ENCODE measurements at places on chromosomes 3 and 15.

DNA sequence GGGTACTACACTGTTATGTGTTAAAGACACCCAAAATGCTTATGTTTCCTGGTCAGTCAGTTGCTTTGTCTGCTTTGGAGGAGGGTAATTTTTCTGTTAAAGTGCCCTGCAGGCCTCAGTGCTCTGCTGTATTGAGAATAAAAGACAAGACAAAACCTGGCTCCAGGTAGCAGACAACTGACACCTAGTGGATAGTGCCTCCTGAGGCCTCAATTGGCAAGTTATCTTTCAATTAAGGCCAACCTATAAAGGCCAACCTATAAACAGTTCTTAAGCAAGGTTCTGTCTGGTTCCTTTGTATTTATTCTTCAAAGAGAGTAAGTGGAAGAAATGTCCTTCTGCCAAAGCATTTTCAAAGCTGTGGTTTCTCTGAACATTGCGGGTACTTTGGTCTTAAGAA lies 773.8 kb downstream of the MECOM start:
- H3K36me3 ChIP-seq: peaks cover 2% of the 10 kb centered on the region
- no peak for DNase-seq
- H3K27me3 ChIP-seq: no peaks in the 10 kb centered on the region
- no peak overlapping the region for H3K4me3 ChIP-seq

- H3K27ac ChIP-seq: no peak overlapping the region
- no peaks in the 10 kb centered on the region for H3K36me3 ChIP-seq
- peaks cover 6% of the 10 kb centered on the region for H3K4me1 ChIP-seq
- H3K27me3 ChIP-seq: peaks cover 16% of the 10 kb centered on the region
- H3K4me3 ChIP-seq: no peak overlapping the region
- no peak for DNase-seq
These were observed 32.2 kb upstream of the LACTB start for GRCh38 chr15:63089260-63090043.

DNA sequence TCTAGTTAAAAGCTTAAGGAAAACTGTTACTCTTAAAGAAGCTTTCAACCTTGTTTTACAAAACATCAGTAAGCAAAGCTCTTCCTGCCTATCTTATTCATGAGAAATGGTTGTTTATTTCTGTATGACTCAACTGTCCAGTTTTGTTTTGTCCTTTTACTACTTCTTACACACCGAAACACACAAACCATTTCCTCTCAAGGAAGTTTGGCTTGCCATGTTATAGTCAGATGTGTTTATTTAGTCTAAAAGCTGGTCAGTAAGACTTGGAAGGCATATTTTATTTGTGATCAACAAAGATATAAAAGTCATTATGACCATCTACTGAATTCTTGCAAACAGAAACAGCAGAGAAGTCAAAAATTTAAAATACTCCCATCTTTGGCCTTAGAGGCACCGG lies 53.2 kb upstream of the RBSN start:
- no peaks in the 10 kb centered on the region for H3K4me1 ChIP-seq
- no peak overlapping the region for H3K4me3 ChIP-seq
- peaks cover 5% of the 10 kb centered on the region for H3K36me3 ChIP-seq
- DNase-seq: no peak

- no peak overlapping the region for H3K27ac ChIP-seq
- no peak overlapping the region for H3K4me3 ChIP-seq
- no peaks in the 10 kb centered on the region for H3K36me3 ChIP-seq
- no peaks in the 10 kb centered on the region for H3K4me1 ChIP-seq
These were observed 117.0 kb upstream of the ARL6 start for GRCh38 chr3:97647441-97647982.

- no peaks in the 10 kb centered on the region for H3K4me1 ChIP-seq
- H3K27ac ChIP-seq: no peak overlapping the region
- H3K4me3 ChIP-seq: no peak overlapping the region
- no peaks in the 10 kb centered on the region for H3K27me3 ChIP-seq
- no peak for DNase-seq
These were observed 94.1 kb downstream of the PYDC2 start for GRCh38 chr3:191555037-191555436.

DNA sequence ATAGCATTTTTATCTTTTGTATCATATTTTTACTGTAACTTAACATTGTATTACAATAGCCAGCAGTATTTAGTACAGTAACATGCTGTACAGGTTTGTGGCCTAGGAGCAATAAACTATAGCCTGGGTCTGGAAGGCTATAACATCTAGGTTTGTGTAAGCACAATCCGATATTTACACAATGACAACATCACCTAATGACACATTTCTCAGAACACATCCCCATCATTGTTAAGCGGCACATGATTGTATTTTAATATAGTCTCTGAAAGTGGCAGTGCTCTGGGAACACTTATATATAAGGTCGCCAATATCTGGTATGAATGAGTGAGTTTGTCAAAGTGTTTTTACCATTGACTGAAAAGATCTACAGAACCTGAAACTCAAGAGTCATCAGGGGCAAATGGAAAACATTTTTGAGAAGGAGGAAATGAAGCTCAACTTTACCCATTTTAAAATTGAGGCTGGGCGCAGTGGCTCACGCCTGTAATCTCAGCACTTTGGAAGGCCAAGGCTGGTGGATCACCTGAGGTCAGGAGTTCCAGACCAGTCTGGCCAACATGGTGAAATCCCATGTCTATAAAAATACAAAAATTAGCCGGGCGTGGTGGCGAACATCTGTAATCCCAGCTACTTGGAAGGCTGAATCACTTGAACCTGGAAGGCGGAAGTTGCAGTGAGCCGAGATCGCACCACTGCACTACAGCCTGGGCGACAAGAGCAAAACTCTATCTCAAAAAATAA lies 38.8 kb upstream of the TNFSF10 start:
- peak overlapping the region; percentile 93 for H3K27ac ChIP-seq
- no peaks in the 10 kb centered on the region for H3K27me3 ChIP-seq
- no peaks in the 10 kb centered on the region for H3K36me3 ChIP-seq
- peak overlapping the region; percentile 85 for H3K4me3 ChIP-seq
- DNase-seq: no peak

GRCh38 chr3:37190667-37191066 lies 16.3 kb upstream of the LRRFIP2 start:
- DNase-seq: no peak
- no peaks in the 10 kb centered on the region for H3K4me1 ChIP-seq
- H3K4me3 ChIP-seq: no peak overlapping the region
- H3K27ac ChIP-seq: no peak overlapping the region
- H3K27me3 ChIP-seq: no peaks in the 10 kb centered on the region

GRCh38 chr3:171526869-171527268 lies 66.7 kb upstream of the TNIK start:
- peaks cover 8% of the 10 kb centered on the region for H3K4me1 ChIP-seq
- no peak overlapping the region for H3K4me3 ChIP-seq
- H3K36me3 ChIP-seq: no peaks in the 10 kb centered on the region
- no peak overlapping the region for H3K27ac ChIP-seq
- no peak for DNase-seq

DNA sequence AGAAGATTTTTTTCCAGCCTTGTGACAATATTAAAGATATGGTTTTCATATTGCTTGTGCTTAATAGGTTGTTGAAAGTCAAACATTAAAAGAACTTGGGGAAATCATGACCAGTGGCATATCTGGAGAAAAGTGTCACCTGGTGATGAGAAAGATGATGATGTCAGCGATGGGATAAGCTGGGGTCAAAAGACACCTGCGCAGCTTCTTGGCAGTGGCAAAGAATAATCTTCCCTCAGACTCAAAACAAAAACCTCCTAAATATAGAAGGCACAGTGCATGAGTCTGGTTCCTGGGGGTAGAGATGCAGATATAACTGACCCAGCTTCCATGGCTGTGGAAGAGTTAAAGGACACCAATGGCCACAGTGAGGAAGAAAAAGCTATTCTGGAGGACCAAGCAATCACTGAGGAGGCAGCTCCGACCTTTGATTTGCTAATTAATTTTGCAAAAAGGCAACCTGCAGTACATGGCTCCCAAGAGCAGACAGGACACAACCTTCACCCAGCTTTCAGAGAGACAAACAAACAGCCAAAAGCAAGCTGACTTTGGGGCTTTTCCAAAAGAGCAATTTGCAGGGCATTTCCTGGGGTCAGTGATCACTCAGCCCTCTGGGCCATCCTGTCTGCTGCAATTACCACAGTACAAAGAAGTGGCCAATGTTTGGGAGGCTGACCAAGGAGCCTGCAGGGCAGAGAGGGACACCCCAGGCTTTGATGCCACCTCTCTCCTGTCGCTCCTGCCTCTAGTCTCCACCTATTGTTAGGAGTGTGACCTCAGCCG lies 17.6 kb upstream of the SEMA5B start:
- peaks cover 2% of the 10 kb centered on the region for H3K36me3 ChIP-seq
- no peak overlapping the region for H3K27ac ChIP-seq
- DNase-seq: no peak
- no peaks in the 10 kb centered on the region for H3K4me1 ChIP-seq
- no peak overlapping the region for H3K4me3 ChIP-seq

DNA sequence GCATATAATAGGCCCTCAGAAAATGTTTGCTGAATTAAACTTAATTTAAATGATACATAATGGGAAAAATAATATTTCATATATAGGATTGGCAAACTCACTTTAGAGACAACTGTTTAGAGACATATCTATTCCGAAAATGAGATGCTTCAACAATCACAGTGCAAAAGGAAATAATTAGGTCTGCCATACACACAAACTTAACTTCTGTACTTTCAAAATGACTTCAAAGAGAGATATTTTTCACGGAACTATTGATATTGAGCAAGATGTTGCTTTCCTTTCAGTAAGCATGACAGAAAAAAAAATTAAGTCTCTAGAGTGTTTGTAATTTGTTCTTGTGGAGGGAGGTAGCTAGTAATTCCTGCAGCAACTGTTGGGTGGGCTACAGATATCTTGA lies 769.5 kb downstream of the TUSC7 start:
- H3K4me3 ChIP-seq: no peak overlapping the region
- no peak overlapping the region for H3K27ac ChIP-seq
- no peaks in the 10 kb centered on the region for H3K4me1 ChIP-seq
- DNase-seq: no peak
- H3K27me3 ChIP-seq: no peaks in the 10 kb centered on the region

DNA sequence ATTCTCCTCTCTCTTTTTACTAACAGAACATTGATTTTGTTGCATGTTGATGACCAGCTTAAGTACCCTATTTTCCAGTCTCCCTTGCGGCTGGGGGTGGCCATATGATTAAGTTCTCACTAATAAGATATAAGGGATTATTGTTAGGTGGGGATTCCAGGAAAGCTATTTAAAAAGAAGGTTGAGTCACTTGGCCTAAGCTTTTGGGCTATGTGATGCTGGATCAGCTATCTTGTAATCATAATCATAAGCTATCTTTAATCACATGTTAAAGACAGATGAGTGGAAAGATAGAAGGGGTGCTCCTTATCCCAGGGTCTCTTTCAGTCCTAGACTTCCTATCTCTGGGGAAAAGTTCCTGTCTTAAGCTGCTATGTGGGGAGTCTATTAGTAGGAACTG lies 59.9 kb downstream of the CGNL1 start:
- H3K4me1 ChIP-seq: no peaks in the 10 kb centered on the region
- no peak overlapping the region for H3K4me3 ChIP-seq
- H3K27me3 ChIP-seq: peaks cover 54% of the 10 kb centered on the region
- no peak overlapping the region for H3K27ac ChIP-seq

DNA sequence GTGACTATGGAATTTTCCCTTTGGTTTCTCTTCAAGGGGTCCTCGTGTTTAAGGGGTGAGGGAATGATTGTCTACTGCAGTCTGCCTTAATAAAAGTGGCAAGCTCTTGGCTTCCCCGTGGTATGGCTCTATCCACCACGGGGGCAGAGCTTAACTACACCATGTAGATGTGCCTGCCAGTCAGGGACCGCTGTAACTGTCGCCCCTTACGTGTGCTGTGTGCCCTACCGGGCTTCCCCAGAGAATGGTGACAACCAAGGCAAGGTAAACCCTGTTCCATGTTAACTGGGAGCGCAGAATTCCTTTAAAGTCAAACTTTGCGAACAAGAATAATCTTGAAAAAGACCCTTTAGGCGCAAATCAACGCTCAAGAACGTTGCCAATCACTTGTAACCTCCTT lies 966 bp upstream of the C3orf80 start:
- H3K36me3 ChIP-seq: peaks cover 5% of the 10 kb centered on the region
- H3K27me3 ChIP-seq: peaks cover 55% of the 10 kb centered on the region
- DNase-seq: no peak
- peaks cover 12% of the 10 kb centered on the region for H3K4me1 ChIP-seq

- no peak overlapping the region for H3K27ac ChIP-seq
- no peak overlapping the region for H3K4me3 ChIP-seq
- H3K27me3 ChIP-seq: no peaks in the 10 kb centered on the region
- DNase-seq: no peak
- H3K4me1 ChIP-seq: peaks cover 2% of the 10 kb centered on the region
These were observed 25.1 kb downstream of the CD80 start for GRCh38 chr3:119534296-119534695.

- no peak overlapping the region for H3K27ac ChIP-seq
- no peak for DNase-seq
- H3K4me1 ChIP-seq: peaks cover 2% of the 10 kb centered on the region
- H3K36me3 ChIP-seq: peaks cover 3% of the 10 kb centered on the region
- H3K27me3 ChIP-seq: peaks cover 15% of the 10 kb centered on the region
These were observed 102.1 kb upstream of the ETV5 start for GRCh38 chr3:186210852-186211500.

GRCh38 chr3:41881233-41881821 lies 80.6 kb downstream of the ULK4 start:
- H3K4me3 ChIP-seq: no peak overlapping the region
- no peak overlapping the region for H3K27ac ChIP-seq
- no peaks in the 10 kb centered on the region for H3K4me1 ChIP-seq
- H3K36me3 ChIP-seq: peaks cover 2% of the 10 kb centered on the region

DNA sequence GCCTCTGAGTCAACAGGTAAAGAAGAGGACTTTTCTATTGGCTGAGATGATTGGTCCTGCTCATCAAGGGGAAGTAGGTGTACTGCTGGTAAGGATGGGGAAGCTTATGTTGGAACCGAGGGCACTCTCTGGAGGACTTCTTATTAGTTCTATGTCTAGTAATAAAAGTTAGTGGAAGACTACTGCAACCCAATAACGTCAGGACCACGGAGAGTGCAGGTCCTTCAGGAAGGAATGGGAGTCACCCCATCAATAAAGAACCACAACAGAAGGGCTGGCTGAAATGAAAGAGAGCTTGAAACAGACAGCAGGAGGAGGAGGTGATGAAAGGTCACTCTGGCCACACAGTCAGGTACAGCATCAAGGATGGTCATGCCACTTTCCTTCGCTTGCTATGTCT lies 68.8 kb upstream of the PRR23E start:
- no peak for DNase-seq
- H3K4me3 ChIP-seq: no peak overlapping the region
- no peak overlapping the region for H3K27ac ChIP-seq
- H3K4me1 ChIP-seq: no peaks in the 10 kb centered on the region

DNA sequence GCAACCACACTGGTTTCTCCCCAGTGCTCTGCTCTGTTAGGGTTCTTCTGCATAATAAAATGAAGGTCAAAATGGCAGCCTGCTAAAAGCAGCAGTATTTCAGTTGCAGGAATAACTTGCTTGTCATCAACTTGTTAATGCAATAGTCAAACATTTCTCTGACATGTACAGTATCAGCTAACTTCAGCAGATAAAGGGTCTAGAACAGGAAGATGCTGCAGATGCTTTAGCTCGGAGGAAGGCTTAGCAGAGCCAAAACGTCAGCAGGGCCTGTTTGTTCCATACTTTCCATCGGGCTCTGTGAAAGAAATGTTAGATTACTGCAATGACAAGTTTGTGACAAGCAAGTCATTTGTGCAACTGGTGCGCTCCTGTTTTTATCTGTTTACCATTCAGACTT lies 291.9 kb downstream of the TIGIT start:
- H3K27ac ChIP-seq: no peak overlapping the region
- H3K4me1 ChIP-seq: peaks cover 18% of the 10 kb centered on the region
- H3K4me3 ChIP-seq: no peak overlapping the region
- no peak for DNase-seq

Data from T-helper 17 cell (primary cell).